ENCODE measurements at places on chromosomes 11 and 22.

GRCh38 chr22:47437110-47437509 is 674.7 kb downstream of the TBC1D22A start:
- no peak for DNase-seq

DNA sequence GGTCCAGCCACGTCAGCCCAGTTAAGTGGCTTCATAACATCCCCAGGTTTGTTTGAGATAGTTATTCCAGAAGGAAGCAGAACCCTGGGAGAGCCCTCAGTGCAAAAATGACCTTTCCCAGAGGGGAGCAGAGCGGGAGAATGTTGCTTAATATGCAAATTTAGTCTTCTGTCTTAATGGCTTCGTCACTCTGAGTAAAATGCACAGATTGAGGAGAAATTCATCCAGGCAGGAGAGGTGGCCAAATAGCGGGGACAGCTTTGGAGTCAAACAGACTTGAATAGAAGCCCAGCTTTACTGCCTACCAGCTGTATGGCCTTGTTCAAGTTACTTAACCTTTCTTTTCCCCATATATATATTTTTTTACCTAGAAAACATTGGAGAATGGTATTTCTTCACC is 12.3 kb upstream of the NRGN start:
- DNase-seq = no peak

DNA sequence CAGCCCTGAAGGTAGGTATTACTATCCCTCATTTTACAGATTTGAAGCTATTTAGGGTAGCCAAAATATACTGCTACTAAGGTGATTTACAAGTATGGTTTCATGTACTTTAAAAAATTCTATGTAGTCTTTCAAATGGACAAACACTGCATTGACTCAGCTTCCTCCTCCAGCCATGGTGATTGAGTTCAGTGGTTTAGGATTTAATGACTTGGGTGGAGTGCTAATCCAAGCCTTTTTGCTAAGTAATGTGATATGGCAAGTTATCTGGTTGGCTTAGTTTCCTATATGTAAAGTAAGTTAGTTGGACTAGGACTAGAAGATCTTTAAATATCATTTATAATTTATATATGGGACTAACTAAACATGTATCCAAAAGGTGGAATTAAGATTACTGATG is 77.9 kb downstream of the ARHGAP20 start:
- no peak for DNase-seq

GRCh38 chr11:60064111-60064510 is 7.6 kb downstream of the MS4A3 start:
- no peak for DNase-seq

- no peak for DNase-seq
Measured at GRCh38 chr22:23138584-23139435, 3.0 kb downstream of the RSPH14 start.

DNA sequence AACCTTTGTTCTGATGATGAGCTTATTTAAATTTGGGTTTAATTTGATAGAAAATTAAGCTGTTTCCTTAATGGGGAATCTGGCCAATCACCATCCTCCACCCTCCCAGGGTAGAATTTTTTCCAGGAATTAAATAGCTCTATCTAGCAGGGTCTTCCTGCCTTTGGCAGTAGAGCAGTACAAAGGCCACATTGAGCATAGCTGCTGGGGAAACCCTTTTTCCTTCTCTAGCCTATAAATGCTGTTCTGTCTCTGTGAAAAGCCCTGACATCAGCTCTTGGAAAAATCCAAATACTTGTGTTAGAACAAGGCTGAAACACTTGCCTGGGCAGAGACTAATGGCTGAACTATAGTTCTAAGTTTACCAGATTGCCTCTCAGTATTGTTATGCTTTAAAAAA is 55.1 kb downstream of the ARHGEF12 start:
- DNase-seq = no peak

DNA sequence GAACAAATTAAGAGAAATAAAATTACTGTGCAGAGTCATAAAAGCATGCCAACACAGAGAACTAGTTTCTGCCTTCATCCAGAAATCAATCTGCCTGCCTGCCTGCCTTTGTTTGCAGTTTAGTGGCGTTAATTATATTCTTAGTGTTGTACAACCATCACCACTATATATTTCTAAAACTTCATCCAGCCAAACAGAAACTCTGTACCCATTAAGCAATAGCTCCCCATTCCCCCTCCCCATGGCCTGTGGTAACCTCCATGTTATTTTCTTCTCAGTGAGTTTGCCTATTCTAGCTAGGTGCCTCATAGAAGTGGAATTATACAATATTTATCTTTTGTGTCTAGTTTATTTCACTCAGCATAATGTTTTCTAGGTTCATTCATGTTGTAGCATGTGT is 183.2 kb upstream of the TBCEL start:
- DNase-seq = no peak

DNA sequence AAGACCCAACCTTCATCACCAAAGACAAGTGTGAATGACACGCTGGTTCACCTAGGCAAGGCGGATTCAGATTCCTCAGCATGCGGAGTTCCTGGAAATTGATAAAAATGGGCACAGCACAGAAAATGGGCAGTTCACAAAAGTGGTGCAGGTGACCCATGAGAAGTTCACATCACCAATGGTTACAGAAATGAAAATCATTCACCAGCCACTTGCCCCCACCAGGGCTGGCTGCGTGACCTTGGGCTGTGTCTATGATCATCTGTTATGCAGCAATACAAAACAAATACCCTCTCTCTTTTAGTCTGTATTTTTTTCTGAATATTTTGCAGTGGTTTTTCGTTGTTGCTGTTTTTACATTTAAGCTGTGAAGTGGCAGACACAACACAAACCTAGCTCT is 415.9 kb downstream of the TBC1D22A start:
- no peak for DNase-seq

- no peak for DNase-seq
Measured at GRCh38 chr22:48740731-48741405, 1086.8 kb downstream of the BRD1 start.
